Dermis blood vessel endothelial cell (primary cell): ENCODE measurements at places on chromosomes 2 and 18. TPM values are rescaled to one million over a fixed set of nuclear protein-coding genes. Genes with fewer than 3 reads are reported as not detected.

DNA sequence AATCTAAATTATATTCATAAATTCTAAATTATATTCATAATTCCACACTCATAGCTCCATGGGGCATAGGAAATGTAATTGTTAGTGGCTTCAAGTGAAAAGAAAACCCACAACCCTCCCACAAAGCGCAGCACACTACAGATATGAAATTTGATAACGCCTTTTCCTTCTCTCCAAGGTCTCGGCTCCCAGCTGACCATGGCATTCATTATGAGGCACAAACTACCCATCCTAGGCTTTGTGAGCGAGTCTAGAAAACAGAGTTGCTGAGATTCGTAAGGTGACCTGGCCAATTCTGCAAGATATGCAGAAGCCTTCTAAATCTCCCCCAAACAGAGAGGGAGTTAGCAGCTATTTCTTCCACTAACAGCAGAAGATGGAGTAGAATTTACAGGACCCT, 5.4 kb downstream of the NPPC start:
- DNase-seq: no peak

DNA sequence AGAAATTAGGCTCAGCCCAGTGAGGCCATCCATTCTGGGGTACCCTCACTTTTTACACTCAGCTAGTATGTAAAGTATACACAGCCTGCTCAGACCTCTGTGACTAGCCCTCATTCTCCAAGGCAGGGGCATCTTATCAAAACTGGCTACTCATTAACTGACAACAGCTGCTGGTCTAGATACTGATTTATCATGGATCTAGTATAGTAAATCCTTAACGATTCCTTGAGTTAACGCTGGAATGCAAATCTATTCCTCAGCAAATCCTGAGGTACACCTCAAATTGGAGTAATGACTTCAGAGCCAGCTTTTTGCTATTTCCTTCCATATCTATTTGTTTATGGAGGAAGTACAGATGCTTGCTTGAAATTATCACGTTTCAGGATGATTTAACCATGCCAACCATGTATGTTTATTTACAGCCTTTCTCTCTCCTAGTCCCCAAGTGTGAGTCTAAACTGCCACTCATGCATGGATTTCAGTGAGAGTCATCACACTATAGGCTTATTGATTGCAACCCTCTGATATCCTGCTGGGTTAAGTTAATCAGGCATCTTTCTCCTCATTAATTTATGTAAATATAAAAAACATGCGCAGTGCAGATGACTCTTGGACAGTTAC, 70.2 kb upstream of the DOK6 start:
- DNase-seq: no peak

DNA sequence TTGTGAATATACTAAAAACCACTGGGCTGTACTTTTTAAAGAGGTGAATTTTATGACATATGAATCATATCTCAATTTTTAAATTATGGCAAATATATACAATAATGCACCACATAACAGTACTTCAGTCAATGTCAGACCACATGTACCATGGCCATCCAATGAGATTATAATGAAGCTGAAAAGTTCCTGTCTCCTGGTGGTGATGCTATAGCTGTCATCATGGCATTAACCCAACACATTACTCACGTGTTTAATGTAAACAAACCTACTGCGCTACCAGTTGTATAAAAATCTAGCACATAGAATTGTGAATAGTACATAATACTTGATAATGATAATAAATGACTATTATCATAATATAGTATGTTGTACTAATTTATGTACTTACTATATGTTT, 77.6 kb upstream of the ID2 start:
- no peak for DNase-seq

GRCh38 chr2:172672114-172672513, 63.5 kb upstream of the RAPGEF4 start:
- DNase-seq: peak; percentile 48

GRCh38 chr2:231923951-231924888, 2.0 kb downstream of the NPPC start:
- no peak for DNase-seq

GRCh38 chr2:1432726-1433125, 19.5 kb downstream of the TPO start:
- DNase-seq: no peak

DNA sequence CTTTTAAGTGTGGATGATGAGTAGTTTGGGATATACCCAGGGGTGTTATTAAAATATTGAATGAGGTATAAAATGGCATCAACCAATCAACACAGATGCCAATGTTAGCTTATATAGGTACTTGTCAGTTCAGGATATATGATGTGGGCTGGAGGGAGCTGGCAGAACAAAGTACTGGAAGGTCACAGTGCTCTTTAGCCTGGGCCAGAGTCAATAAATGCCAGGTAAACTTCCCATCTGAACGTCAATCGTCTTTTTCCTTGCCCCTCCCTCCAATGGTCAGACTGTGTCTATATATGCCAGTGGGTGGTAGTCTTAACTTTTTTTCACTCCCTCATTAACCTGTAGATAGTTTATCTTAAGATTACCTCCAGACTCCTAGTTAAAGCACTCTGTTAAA, 140.8 kb upstream of the RBMS1 start:
- no peak for DNase-seq

- no peak for DNase-seq
Measured at GRCh38 chr2:239725551-239725890, 299.6 kb downstream of the NDUFA10 start.

ATP5MC3 gene
- 84.7 and 98.7 TPM in 2 replicates for total RNA-seq

PLEKHH2 gene
- 0.14 and 1.5 TPM in 2 replicates for total RNA-seq

GALNT5 gene
- total RNA-seq: under 0.01 and 0.09 TPM in 2 replicates

KCNE4 gene
- total RNA-seq: 0.14 and 1.2 TPM in 2 replicates

LIMS4 gene
- total RNA-seq: 40.1 and 53.6 TPM in 2 replicates

SERPINB13 gene
- total RNA-seq: not detected in 2 replicates

FAM161A gene
- total RNA-seq: 1.0 and 2.0 TPM in 2 replicates
